Femur (tissue), 1 donor: ENCODE measurements at places on chromosomes 16 and 17.
A peak's percentile ranks its signal among the peaks of the same experiment; 100 is the strongest.

DNA sequence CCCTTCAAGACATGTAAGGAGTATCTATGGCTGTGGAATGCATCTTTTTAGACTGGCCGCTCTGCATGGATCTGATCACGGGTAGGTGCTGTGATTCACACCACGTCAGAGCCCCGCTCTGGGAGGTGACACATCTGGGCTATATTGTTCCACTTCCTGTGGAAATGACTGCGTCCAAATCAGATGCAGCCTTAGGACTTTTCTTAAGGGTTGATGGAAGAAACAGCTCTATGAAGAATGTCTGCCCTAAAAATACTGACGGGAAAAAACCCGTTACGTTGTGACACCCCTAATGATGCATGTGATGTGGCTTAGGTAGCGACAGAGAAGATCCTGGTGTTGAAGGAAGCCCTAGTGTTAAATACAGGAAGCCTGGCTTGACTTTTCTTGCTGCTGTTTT lies 12.2 kb downstream of the BANP start:
- peak; percentile 81 for DNase-seq

DNA sequence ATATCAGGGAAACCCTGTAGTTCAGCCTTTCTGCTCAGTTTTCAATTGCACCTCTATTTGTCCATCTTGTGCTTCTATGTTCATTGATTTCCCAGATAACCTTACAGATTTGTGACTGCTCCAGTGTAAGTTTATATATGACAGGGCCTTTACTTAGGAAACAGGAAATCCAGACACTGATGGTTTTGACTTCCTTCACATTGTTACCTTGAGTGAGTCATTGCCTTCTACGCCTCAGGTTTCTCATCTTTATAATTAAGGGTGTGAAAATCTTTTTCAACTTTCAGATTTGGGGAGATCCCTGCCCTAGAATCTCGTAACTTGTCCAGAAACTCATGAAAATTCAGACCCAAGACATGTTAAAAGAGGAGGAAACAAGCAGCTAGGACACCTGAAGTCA lies 342.4 kb upstream of the TBX2 start:
- no peak for DNase-seq

DNA sequence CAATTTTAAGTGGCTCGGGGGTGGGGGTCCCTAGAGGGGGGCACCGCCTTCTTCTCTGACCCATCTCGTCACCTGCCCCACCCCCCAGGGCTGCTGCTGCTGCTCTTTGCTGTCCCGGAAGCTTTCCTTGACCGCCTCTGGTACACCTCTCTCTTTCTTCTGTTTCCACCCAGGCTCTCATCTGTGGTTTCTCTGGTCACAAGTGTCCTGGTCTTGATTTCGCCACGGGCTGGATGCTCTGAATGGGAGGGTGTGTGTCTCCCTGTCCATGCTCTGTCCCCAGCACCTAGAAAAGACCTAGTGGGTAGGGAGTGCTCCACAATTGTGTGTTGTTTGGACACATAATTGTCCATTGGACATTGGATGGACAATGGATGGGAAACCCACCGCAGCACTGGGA lies 134.7 kb upstream of the CIBAR2 start:
- DNase-seq, result no peak

- DNase-seq, result no peak
Observed at GRCh38 chr16:85940214-85940613, 41.3 kb downstream of the IRF8 start.

DNA sequence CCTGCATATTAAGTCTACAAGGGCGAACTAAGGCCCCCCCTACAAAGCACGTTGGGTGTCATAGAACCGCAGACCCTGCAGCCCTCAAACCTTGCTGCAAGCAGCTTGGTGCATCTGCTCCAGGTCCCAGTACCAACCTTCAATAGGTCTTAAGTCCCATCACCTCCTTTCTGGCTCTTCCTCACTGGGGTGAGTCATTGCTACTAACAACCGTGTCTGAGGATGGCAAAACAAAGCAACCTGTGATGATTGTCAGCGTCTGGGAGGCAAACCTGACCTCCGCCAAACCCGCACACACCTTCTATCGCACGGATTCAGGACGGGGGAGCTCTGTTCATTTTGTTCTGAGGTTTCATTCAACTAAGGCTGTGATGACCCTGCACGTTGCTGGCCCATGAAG lies 138.9 kb downstream of the SLC39A11 start:
- DNase-seq, result no peak

- no peak for DNase-seq
Observed at GRCh38 chr16:15538507-15538906, 104.1 kb downstream of the BMERB1 start.

DNA sequence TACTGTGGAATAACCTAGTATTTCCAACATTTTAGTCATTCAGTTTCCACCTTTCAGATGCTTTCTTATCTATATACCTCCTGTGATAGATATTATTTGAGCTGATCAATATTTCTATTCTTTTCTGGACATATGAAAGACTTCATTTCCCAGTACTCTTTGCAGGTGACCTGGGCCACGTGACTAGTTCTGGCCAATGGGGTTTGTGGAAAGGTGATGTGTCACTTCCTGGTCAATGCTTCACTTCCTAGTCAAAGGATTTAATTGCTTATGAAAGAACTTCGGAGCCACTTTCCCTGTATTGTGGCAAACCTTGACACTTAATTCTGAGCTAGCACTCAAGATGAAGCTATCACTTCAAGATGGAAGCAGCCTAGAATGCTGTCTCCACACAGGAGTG lies 248.9 kb upstream of the FOXF1 start:
- no peak for DNase-seq

- DNase-seq, result no peak
Observed at GRCh38 chr17:1150863-1151600, 28.7 kb downstream of the ABR start.

- no peak for DNase-seq
Observed at GRCh38 chr17:73616873-73617404, 27.3 kb downstream of the SDK2 start.
